Amygdala (tissue), 56 donors: ENCODE measurements at places on chromosomes 1 and 21.

DNA sequence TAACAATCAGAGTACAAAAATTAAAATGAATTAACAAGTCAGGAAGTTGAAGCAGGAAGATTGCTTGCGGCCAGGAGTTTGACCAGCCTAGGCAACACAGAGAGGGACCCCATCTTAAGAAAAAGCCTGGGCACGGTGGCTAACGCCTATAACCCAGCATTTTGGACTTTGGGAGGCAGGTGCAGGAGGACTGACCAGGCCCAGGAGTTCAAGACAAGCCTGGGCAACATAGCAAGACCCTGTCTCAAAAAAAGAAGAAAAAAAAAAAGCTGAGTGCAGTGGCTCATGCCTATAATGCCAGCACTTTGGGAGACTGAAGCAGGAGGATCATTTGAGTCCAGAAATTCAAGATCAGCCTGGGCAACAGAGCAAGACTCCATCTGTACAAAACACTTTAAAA, 38.5 kb downstream of the TESK2 start:
- no peak for DNase-seq

- DNase-seq, result no peak
These were observed 14.4 kb upstream of the CAMTA1 start for GRCh38 chr1:6770751-6771440.

DNA sequence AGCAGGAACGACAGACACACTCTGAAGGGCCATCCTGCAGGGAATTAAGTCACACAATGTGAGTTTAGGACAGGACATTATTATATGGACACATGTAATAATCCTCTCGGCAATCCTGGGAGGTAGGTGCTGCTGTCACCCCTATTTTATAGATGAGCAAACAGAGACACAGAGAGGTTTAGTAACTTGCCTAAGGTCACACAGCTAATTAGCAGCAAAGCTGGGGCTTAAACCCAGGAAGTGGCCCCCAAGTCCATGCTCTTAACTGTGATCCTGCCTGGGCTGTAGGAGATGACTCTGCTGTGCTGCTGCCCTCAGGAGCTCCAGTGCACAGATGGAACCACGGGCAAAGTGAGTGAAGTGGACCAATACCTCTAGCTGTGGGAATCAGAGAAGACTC, 660.0 kb downstream of the PTPRU start:
- no peak for DNase-seq

- no peak for DNase-seq
These were observed 83.3 kb upstream of the DISP3 start for GRCh38 chr1:11395616-11396015.

DNA sequence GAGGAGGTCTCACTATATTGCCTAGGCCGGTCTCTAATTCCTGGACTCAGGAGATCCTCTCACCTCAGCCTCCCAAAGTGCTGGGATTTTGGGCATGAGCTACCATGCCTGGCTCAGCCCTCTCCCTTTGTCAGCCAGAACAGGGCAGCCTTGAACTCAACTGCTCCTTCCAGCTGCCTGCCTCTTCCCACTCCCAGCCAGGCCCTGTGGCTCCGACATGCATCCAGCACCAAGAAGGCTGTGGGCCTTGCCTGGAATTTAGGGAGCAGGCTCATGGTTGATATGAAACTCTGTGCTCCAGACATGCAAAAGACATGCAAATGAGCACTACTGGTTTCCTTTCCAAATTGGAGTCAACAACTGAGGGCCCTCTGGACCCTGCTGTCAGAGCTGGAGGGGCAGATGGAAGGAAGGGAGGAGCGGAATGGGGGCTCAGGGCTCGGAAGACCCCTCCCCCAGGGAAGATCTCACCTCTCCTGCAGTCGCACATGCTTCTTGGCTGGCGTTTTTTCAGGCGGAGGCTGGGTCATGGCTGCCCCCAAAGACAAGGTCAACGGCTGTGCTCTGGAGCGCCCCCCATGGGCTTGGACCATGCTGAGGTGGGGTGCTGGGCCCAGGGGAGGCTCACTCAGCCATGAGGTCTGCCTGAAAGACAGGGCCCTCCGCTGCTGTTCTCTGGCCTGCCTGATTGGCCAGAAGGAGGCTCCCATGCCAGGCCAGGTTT, 1.4 kb downstream of the PTPN7 start:
- no peak for DNase-seq

DNA sequence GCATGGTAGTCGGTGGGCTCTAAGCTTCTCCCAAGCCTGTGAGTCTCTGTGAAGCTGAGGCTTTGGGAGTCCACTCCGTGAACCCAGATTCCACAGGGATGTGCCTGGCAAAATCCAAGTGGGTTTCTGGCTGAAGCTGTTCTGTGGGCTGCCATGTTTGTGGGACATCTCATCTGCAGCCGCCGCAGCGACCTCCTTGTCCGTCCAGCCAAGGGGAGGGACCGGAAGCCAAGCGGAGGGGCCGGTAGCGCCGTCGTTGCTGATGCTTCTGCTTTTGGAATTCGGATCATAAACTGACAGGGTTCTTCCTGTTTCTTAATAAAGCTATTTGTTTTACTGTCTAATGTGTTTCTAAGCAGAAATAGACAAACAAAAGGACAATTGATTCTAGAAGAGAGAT, 13.3 kb downstream of the KIF26B start:
- DNase-seq, result no peak

DNA sequence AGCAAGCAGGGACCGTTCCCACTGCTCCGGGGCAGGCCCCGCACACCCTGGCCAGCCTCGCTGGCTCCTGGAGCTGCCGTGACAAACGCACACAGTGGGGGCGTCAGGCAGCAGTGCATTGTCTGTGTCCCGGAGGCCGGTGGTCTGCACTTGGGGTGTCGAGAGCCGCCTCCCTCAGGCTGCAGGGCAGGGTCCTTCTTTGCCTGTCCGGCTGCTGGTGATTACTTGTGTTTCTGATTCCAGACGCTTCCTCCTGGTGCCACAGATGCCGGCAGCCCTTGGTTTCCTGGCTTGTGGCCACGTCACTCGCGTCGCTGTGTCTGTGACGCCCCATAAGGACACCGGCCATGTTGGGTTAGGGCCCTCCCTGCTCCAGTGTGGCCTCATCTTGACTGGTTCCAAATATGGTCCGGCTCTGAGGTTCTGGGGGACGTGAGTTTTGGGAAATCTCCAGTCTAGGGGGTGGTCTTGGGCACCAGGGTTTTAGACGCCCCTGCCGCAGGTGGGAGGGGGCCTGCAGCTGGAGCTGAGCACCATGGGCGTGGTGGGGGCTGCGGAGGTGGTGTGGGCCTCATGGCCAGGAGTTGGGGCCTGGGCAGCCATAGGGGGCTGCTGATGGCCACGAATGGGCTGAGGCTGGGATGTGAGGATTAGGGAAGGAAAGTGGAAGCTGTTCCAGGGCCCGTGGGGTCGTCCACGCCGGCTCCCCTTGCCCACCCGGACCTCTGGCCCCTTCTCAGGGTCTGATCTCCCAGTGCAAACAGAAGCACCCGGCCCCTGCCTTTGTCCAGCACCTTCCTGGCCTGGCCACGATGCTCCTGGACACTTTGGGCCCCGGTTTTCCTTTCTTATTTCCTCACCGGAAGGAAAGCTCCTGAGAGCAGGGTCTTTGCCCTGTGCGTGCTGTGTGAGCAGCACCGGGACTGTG, 41.0 kb downstream of the SLX9 start:
- no peak for DNase-seq

GRCh38 chr1:231215681-231216385, 25.2 kb upstream of the GNPAT start:
- no peak for DNase-seq

DNA sequence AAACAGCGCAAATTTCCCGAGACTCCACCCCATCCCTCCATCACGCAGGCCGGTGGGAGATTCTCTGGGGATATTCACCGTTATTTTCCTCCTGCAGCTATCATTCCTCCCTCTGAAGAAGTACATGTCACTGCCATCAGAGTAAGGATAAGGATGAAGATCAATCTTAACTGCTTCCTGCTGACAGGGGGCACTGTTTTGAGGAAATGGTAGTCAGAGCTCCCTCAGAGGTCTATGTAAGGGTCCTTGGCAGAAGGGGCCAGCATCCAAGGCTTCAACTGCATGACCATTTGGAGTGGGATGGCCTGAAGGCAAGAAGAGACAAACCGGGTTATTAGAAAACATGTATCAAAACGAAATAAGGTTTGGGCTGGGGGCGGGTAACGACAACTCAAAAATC, 111.5 kb downstream of the KCNK1 start:
- no peak for DNase-seq

GRCh38 chr21:16587681-16588375, 858.0 kb downstream of the USP25 start:
- peak; percentile 35 for DNase-seq

DNA sequence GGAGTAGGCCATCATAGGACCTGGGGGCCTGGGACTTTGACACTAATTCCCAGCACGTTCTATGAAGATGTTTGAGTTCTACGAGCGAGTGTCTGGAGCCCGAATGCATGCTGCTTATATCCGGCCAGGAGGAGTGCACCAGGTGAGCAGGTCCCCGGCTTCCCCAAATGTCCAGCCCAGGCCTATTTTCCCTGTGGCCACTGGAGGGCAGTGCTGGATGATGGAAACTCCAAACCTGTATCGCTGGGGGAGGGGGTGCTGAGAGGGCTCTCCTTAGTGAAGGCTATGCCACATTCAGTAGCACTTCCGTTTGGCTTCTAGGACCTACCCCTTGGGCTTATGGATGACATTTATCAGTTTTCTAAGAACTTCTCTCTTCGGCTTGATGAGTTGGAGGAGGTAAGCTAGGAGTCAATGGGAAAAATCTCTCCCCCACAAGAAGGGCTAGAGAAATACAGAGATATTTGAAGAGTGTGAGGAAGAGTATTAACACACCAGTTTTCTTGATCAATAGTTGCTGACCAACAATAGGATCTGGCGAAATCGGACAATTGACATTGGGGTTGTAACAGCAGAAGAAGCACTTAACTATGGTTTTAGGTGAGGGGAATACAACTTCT, 5.2 kb upstream of the FCER1G start:
- no peak for DNase-seq

DNA sequence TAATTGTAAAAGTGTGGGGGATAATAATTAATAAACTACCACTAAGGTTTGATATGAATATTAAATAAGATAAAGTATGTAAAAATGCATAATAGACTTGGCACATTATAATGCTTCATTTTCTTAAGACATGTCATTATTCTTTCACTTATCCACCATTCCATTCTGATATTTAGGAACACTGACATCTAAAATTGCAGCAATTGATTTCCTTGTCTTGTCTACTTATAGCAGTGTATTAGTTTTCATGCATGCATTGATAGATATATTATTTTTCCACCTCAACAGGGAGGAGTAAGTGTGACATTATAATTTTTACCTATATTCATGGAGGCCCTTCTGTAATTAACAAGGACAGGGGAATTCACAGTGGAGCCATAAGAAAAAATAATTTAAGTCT, 41.6 kb upstream of the RGS4 start:
- DNase-seq, result no peak

DNA sequence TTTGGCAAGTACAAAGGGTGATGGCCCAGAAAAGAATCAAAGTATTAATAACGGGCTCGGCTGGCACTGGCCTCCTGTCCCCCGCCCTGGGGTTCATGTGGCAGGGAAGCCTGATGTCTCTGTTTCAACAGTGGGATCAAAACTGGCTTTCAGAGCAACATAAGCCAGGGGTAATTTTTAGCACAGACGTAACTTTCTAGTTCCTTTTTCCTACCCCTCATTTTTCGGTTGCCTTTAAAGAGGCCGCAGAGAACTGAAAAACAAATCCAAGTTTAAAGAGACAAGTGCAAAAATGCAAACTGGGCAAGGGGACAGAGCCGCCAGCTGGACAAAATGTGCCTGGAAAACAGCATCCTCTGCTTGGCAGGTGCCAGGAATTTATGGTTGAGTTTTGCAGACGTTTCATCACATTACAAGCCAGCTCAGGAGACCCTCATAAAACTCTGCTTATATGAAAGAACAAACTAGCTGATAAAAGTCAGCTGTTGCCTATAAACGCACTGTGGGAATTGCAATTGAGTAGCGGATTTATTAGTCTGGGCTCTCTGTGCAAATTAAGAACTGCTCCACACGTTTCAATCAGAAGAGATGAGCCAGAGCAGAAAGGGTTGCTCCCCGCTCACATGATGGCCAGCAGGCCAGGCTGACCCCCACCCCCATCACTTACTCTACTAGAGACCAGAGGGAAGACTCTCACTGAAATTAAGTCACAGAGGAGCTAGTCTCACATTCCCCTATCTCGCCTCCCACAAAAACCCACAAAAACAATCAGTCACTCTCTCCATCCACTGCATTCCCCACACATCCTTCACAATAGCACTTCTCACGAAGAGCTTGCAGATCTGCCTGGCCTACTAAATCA, 15.8 kb upstream of the CDCA8 start:
- DNase-seq, result no peak

DNA sequence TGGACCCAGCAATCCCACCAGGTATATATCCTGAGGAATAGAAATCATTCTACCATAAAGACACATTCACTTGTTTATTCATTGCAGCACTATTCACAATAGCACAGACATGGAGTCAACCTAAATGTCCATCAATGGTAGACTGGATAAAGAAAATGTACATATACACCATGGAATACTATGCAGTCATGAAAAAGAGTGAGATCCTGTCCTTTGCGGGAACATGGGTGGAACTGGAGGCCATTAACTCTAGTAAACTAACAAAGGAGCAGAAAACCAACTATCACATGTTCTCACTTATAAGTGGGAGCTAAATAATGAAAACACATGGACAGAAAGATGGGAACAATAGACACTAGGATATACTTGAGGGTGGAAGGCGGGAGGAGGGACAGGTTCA, 36.1 kb upstream of the PRKACB start:
- DNase-seq, result no peak

- DNase-seq, result peak; percentile 23
These were observed 1.3 kb downstream of the CADM3 start for GRCh38 chr1:159172614-159173291.

GRCh38 chr1:229953736-229954326, 113.2 kb upstream of the GALNT2 start:
- no peak for DNase-seq

DNA sequence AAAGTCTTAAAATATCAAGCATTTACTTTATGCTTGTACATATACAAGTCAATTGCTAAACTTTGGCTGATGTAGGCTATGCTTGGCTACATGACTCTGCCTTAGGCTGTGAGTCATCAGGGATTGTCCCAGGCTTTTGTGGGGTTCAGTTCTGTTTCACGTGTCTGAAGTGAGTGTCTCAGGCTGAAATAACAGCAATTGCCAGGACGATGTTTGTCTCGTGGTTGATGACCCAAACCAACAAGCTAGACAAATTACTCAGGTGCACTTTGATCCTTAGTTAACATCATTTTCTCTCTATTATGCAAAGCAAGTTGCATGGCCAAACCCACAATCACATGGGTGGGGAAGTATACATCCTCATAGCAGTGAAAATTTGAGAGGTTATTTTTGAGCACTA, 410.1 kb downstream of the BRINP3 start:
- DNase-seq, result no peak
